ENCODE measurements at places on chromosomes 2 and 18. TPM values are rescaled to one million over a fixed set of nuclear protein-coding genes. Genes with fewer than 3 reads are reported as not detected.

DNA sequence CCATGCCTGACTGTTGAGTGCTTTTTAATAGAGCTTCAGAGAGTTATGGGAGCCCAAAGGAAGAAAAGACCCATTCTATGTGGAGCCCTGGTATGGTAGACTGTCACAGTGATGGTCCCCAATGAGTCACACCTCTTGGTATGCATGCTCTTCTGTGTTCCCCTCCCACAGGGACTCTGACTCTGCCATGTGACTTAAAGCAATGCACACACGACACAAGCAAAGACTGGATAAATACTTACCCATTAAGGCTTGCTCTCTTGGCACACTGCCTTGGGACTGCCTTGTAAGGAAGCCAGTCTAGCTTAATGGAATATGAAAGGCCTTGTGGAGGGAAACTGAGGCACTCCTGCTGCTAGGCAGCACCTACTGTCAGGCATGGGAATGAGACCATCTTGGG lies 16.7 kb upstream of the DTNB start:
- H3K4me3 ChIP-seq, result no peak overlapping the region
- peak; percentile 63 for DNase-seq
- no peak overlapping the region for H3K27ac ChIP-seq
- peaks cover 10% of the 10 kb centered on the region for H3K4me1 ChIP-seq
- H3K27me3 ChIP-seq, result no peaks in the 10 kb centered on the region

GRCh38 chr2:8997631-8998030 lies 5.9 kb downstream of the MBOAT2 start:
- no peak for DNase-seq
- no peak overlapping the region for H3K27ac ChIP-seq
- no peak overlapping the region for H3K4me3 ChIP-seq
- H3K36me3 ChIP-seq, result peaks cover 5% of the 10 kb centered on the region

DNA sequence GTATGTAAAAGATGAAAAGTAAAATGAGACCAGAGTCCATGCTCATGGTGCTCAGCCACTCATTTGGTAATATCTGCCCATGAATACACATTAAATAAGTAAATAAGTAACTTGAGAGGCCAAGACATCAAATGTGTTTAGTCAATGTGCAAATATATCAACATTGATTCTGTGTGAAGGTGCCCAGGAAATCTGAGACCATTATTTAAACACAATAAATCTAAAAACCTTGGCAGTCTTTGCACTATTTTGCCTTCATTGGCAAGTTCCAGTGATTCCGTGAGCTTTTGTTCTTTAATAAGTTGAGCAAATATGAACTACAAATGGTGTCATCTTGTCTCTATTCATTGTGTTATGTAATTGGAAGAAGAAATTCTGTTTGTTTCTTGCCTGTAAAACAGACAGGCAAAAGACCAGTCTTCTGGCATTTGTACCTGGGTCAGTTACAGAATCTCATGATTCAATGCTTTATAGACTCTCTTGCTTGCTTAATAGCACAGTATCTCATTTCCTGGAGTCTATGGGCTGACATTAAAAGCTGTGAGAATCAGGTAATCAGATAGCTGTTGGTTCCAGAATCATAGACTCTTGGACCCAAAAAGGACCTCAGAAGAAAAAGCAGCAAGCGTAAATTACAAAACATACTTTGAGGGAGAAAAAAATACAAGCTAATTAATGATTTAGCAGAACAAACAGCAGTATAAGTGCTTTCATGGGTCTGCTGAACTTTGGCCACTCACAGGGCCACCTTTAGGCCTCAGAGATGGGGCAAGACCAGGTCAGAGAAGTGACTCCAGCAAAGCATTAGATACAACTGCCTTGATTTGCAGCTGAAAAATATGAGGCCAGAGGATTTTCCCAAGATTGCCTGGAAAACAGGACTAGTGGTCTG lies 20.0 kb upstream of the SERPINB3 start:
- peaks cover 55% of the 10 kb centered on the region for H3K4me1 ChIP-seq
- peak overlapping the region; percentile 91 for H3K27ac ChIP-seq
- H3K4me3 ChIP-seq, result peak overlapping the region; percentile 36
- H3K27me3 ChIP-seq, result no peaks in the 10 kb centered on the region
- H3K36me3 ChIP-seq, result peaks cover 5% of the 10 kb centered on the region

The NXPH2 gene
- 1.3 TPM for total RNA-seq

DNA sequence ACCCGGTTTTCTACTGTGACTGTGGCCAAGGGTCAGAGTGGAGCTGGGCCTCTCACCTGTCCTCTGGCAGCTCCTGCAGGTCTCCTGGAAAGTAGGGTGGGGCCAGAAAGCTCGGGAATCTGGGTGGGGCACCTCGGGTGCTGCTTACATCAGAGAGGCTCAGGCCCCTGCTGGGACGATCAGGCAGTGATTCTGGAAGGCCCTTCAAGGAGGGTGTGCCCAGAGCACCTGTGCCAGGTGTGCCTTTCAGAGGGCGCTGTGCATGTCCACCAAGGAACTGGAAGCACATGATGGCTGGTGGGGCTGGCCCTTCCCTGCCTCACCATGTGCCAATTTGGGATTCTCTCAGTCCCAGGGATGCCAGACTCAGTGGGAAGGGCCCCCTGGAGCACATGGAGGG lies 44.0 kb downstream of the ATP6V1C2 start:
- peak; percentile 33 for DNase-seq
- no peak overlapping the region for H3K27ac ChIP-seq
- H3K27me3 ChIP-seq, result peaks cover 12% of the 10 kb centered on the region
- peaks cover 7% of the 10 kb centered on the region for H3K4me1 ChIP-seq
- H3K4me3 ChIP-seq, result no peak overlapping the region
- no peaks in the 10 kb centered on the region for H3K36me3 ChIP-seq

DNA sequence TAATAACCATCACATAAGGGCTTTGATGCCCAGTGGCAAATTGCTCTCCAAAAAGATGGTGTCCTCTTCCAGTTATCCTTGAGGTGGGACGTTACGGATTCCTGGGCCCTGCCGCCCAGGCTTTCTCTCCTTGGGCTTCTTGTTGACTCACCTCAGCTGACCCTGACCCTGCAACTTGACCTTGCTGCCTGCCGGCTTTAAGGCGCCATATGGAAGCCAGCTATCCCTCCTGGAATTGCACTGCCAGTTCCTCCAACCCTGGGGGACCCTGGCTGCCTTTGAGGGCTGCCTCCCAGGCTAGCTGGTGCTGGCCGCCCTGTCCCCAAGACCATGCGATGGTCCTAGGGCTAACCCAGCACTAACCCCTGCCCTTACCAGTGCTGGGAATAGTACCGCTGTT lies 28.3 kb upstream of the B3GNT7 start:
- no peak overlapping the region for H3K4me3 ChIP-seq
- H3K27me3 ChIP-seq, result no peaks in the 10 kb centered on the region
- H3K27ac ChIP-seq, result no peak overlapping the region
- peaks cover 16% of the 10 kb centered on the region for H3K36me3 ChIP-seq
- no peak for DNase-seq

Data from Calu3 (cell line).